ENCODE measurements at places on chromosomes 6 and 20.

DNA sequence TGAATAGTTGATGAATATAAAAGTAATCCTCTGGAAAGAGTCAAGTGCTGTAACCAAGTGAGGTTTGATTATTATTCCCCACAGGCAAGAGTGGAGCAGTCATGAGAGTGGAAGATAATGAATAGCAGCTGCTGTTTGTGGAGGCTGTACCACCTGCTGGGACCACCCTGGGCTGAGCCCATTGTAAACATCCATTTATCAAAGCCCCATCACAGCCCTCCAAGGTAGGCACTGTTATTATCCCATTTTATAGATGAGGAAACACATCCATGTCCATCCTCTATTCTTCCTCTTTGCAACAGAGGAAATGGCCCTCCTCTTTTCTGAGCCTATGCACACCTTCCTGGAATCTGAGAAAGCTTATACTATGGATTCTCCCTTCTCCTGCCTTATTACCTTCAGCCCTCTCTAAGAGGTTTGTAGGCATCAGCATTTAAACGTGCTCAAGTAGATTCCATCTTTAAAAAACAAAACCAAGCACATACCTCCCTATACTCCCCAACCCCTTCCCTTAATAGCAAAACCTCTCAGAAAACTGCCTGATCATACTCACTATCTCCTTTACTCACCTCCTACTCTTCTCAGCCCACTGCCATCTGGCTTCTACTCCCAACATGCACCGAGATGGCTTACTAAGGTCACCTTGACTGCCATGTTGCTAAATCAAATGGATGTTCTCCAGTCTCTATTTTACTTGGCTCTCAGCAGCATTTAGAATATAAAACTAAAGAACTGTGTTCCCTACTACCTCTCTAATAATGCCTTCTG lies 37.1 kb downstream of the CDH22 start:
- DNase-seq, result no peak
- H3K27me3 ChIP-seq, result peaks cover 2% of the 10 kb centered on the region
- no peaks in the 10 kb centered on the region for H3K36me3 ChIP-seq
- no peak overlapping the region for H3K27ac ChIP-seq
- no peaks in the 10 kb centered on the region for H3K4me1 ChIP-seq
- H3K4me3 ChIP-seq, result no peak overlapping the region

- no peak for DNase-seq
- no peak overlapping the region for H3K4me3 ChIP-seq
- no peaks in the 10 kb centered on the region for H3K27me3 ChIP-seq
- no peaks in the 10 kb centered on the region for H3K36me3 ChIP-seq
These were observed 33.0 kb downstream of the TBX18 start for GRCh38 chr6:84731401-84731800.

GRCh38 chr20:37934634-37935375 lies 31.9 kb downstream of the VSTM2L start:
- no peak for DNase-seq
- H3K27ac ChIP-seq, result no peak overlapping the region
- H3K27me3 ChIP-seq, result no peaks in the 10 kb centered on the region

GRCh38 chr6:105075210-105075609 lies 104.6 kb downstream of the POPDC3 start:
- no peaks in the 10 kb centered on the region for H3K27me3 ChIP-seq
- no peak for DNase-seq
- H3K36me3 ChIP-seq, result no peaks in the 10 kb centered on the region
- H3K4me1 ChIP-seq, result no peaks in the 10 kb centered on the region

GRCh38 chr6:49636713-49637349 lies at the start of gene RHAG:
Gene RHAG, minus strand, starts transcription at chr6:49636839. Its CDS starts 27 bp downstream, at chr6:49636812.
- no peaks in the 10 kb centered on the region for H3K4me1 ChIP-seq
- no peaks in the 10 kb centered on the region for H3K36me3 ChIP-seq
- DNase-seq, result no peak

DNA sequence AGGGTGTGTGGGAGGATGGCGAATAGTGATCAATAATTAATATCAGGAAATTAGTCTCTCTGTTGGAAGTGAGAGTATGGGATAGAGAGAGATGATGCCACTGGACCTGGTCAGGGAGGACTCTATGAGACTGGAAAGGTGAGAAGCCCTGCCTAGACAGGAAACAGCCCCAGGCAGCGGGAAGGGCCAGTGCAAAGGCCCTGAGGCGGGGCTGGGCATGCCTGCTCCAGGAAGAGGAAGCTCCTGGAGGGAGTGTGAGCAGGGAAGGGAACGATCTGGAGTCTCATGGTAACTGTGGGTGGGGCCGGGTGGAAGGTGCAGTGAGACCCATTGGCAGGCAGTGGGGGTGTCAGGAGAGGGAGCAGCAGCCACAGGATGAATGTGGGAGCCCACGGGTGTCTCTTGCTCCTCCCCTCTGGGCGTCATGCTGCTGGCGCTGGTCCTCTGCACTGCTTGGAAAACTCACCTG lies 1.8 kb upstream of the CST3 start:
- H3K4me3 ChIP-seq, result no peak overlapping the region
- peaks cover 10% of the 10 kb centered on the region for H3K36me3 ChIP-seq
- no peak for DNase-seq
- H3K27ac ChIP-seq, result no peak overlapping the region

- H3K4me3 ChIP-seq, result no peak overlapping the region
- H3K4me1 ChIP-seq, result peaks cover 35% of the 10 kb centered on the region
- H3K27me3 ChIP-seq, result no peaks in the 10 kb centered on the region
- H3K27ac ChIP-seq, result peak overlapping the region; percentile 16
These were observed 24.5 kb downstream of the MAPK14 start for GRCh38 chr6:36052097-36052496.

GRCh38 chr20:8291873-8292272 lies 159.8 kb downstream of the PLCB1 start:
- H3K4me1 ChIP-seq, result no peaks in the 10 kb centered on the region
- no peaks in the 10 kb centered on the region for H3K36me3 ChIP-seq
- no peak overlapping the region for H3K27ac ChIP-seq
- H3K4me3 ChIP-seq, result no peak overlapping the region
- no peak for DNase-seq
- no peaks in the 10 kb centered on the region for H3K27me3 ChIP-seq

DNA sequence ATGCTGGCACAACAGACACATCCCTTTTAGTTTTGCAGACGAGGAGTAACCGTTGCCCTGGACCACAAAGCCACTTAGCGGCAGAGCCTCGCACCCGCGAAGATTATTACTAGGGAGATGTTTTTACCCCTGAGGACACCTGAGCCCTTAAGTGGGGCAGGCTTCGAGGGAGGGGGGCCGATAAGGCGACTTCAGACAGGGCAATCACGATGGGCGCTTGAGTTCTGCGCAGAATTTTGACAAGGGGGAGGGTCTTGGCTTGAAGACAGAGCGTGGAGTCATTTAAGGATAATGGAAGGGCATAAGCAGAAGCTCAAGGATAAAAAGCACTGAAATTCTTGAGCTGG lies 650 bp upstream of the TTK start:
- H3K4me1 ChIP-seq, result peaks cover 21% of the 10 kb centered on the region
- peak overlapping the region; percentile 70 for H3K4me3 ChIP-seq
- H3K27me3 ChIP-seq, result no peaks in the 10 kb centered on the region
- DNase-seq, result no peak
- H3K27ac ChIP-seq, result peak overlapping the region; percentile 75
- peaks cover 7% of the 10 kb centered on the region for H3K36me3 ChIP-seq

DNA sequence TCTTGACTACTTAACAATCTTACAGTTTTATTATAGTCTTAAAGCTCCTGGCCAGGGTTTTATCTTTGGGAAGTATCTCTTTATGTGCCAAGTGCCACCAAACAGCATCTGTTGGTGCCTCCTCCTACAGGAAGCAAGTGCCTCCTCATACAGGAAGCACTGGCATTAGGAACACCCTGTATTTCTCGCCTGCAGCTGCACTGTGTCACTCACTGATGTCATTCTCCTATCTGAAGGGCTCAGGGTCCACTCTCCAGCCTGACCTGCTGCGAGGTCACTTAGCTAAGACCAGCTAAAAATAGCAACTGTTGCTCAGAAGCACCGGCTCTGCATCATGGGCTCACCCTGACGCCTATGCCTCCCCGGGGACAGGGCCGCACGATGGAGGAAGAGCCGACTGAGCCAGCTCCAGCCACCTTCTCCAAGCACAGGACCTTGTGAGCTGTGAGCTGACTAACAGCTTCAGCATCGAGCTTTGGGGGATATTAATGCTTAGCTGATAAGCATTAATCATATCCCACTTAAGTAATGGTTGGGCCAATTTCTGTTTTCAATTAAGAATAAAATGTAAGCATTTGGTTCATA lies 66.3 kb upstream of the CD93 start:
- H3K4me1 ChIP-seq, result peaks cover 96% of the 10 kb centered on the region
- no peaks in the 10 kb centered on the region for H3K27me3 ChIP-seq
- peak; percentile 97 for DNase-seq
- H3K4me3 ChIP-seq, result no peak overlapping the region
- no peaks in the 10 kb centered on the region for H3K36me3 ChIP-seq
- H3K27ac ChIP-seq, result peak overlapping the region; percentile 86

GRCh38 chr20:9021699-9022098 lies 47.2 kb upstream of the PLCB4 start:
- no peak overlapping the region for H3K27ac ChIP-seq
- H3K27me3 ChIP-seq, result no peaks in the 10 kb centered on the region
